ENCODE measurements at places on chromosomes 6 and 20.

GRCh38 chr6:157128235-157128775 is 195.0 kb downstream of the TMEM242 start:
- DNase-seq: no peak

DNA sequence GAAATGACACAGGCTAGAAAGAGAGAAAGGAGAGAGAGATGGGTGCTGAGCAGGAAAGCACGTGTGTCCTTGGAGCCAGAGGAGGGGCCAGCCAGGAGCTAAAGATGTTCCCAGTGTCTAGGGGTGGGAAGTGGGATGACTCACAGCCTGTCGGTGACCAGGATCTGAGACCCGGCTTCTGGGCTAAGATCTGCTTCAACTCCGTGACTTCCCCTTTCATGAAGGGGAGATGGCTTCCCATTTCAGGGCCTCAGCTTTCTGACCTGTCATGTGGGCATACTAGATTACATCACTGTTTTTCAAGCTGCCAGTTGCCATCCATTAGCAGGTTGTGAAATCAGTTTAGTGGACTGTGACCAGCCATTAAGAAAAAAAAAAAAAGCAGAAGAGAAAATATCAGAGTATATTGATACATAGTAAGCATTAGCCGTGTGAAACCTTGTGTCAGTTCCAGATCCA is 5.4 kb downstream of the TGM3 start:
- DNase-seq: no peak

DNA sequence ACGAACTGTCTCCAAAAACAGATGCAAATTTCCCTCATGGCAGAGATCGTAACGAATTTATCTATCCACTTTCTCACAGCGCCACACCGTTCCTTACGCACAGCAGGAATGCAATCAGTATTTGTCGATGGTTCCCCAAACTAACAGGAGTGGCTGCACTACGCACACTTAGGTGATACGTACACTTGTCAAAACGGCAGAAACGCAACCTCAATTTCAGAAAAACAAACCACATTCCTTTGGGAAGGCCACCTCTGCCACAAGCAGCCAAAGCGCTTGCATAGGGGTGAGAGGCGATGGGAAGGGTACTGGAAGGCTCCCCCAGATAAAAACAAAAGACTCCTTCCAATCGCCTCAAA is 638 bp downstream of the MDN1 start:
- peak; percentile 67 for DNase-seq

- DNase-seq: no peak
These were observed 263.7 kb upstream of the ARID1B start for GRCh38 chr6:156513504-156513903.
